Fibroblast of skin of right quadriceps (primary cell): ENCODE measurements at places on chromosomes 11 and 22.

DNA sequence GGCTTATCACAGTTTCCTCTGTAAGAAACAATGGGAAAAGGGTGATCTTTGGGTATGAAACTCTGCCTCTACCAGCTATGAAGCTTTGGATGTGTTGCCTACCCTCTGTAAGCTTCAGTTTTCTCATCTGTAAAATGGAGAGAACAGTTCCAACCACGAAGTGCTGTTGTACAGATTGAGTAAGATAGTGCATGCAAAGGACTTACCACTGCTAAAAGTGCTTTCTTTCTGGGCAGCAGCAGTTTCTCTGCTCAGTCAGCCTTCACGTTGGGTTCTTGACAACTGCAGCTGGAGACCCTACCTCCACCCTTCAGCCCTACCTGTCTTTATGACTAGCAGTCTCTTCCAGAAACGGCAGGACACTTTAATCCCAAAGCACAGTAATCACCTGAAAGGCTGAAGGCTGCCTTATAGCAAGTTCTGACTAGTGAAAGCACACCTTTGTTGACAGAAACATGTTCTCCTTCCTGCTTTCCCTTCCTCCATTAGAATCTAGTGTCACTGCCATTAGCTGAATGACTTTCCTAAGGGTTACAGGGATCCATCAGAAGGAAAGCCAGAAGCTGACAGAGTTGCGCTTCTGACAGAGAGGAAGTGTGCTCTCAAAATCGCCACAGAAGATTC is 91.4 kb downstream of the RPL27A start:
- no peak for DNase-seq

DNA sequence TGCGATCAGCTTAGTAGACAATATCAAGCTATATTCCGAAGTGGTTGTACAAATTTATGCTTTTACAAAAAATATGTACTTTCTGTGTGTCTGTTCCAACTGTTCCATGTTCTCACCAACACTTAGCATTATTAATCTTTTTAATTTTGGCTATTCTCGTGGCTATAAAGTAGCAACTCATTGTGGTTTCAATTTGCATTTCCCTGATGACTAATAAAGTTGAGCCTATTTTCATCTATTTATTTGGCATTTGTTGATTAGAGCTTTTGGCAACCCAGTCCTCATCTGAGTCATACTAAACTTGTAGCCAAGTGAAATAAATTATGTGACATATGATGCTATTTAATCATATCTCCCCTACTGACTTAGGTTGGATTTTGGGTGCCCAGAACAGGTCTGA is 115.9 kb downstream of the FBXO7 start:
- peak; percentile 18 for DNase-seq

- DNase-seq, result peak; percentile 87
These were observed 6.0 kb upstream of the CARD10 start for GRCh38 chr22:37525073-37525745.

DNA sequence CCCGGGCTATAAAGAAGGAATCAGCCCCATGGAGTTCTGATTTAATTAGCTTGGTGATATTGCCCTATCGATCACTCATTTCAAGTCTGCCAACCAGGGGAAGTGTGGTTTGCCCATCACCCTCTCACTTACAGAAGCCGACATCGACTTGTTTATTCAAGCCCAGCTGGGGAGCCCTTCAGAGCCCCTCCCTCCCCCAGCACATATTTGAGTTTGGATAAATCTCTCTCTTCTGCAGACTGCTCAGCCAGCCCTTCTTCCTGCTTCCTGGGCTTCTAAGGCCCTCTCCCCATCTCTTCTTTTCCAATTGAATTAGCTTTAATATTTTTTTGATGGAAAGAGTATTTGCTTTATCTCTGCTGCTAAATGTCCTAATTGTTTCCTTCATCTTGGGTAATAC is 299.0 kb downstream of the MIAT start:
- no peak for DNase-seq

DNA sequence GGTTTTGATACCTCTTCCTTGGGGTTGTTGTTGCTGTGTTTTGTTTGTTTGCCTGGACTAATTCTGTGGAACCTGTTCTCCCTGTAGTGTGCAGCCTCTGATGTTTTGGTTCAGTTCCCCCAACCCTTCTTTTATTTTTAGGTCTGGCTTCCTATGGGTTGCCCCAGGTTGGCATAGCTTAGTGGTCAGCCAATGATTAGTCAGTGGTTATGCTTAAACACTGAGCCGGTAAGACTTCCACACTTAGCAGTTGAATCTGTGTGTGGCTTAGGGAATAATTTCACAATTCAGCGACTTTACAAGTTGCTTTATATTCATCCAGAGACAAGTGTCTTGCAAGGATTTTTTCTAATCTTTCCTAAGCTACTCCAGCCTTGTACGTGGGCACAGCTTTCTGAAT is 78.6 kb upstream of the CLPB start:
- no peak for DNase-seq

- DNase-seq, result peak; percentile 65
These were observed 4.2 kb downstream of the SPI1 start for GRCh38 chr11:47373876-47374719.

DNA sequence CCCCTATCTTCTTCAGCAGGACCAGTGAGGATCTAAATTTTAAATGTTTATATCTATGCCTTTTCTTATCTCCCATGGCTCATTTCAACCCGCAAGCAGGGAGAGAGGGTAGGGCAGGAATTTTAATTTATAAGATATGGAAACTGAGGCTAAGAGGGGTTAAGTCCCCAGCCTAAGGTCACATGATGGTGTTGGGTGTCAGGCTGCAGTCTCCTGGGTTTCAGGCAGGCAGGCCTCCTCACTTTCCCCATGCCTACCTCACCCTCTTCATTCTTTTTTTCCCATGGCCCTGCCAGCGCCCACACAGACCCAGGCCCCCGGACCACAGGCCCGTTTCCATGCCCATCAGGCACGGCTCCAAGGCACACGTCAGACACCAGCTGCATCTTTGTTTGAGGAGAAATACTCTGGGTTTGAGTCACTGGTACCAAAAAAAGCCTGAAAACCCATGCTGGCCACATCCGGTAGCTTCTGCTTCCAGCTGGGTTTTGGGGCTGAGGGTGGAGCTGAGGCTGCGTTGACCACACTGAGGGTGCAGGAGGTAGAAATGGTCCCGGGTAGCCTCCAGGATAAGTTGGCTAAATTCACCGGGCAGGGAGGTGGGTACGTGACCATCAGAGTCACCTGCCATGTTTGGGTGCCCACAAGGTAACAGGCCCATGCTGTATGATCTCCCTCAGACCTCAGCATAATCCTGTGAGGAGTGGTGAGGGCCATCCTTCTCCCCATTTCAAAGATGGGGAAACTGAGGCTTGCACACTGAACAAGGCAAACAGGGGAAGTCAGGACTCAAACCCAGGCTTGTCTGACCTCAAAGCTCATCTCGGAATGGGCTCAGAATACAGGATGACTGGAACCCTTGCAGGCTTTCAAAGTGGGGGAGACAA is 7.5 kb downstream of the CRYBB1 start:
- DNase-seq, result peak; percentile 79

- DNase-seq, result peak; percentile 57
These were observed 496.4 kb downstream of the BUD13 start for GRCh38 chr11:116276051-116277044.

GRCh38 chr11:118198370-118198769 is 21.9 kb upstream of the SCN2B start:
- peak; percentile 45 for DNase-seq

- peak; percentile 80 for DNase-seq
These were observed 199.0 kb downstream of the GRIK4 start for GRCh38 chr11:120710354-120711131.

GRCh38 chr11:121520243-121521144 is 67.7 kb upstream of the SORL1-AS1 start:
- DNase-seq, result peak; percentile 93

- no peak for DNase-seq
These were observed 6.7 kb upstream of the SEPTIN5 start for GRCh38 chr22:19707347-19708290.

DNA sequence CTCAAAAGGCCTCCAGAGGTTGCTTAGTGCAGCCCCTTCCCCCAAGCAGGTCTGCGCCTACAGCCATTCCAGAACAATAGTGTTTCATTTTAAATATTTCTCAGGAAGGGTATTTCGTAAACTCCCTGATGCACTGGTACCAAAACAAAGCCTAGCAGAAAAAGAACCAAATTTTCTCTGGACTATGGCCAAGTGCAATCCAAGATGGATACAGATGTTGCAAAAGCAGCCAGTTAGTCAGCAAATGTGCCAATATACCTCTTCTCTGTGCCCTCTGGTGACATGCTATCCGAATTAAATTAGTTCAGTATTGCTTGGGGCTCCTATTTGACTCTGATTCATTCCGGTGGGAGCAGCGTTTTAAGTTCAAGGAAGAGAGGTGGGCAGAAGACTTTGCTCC is 247.8 kb downstream of the NTM start:
- DNase-seq, result peak; percentile 54

DNA sequence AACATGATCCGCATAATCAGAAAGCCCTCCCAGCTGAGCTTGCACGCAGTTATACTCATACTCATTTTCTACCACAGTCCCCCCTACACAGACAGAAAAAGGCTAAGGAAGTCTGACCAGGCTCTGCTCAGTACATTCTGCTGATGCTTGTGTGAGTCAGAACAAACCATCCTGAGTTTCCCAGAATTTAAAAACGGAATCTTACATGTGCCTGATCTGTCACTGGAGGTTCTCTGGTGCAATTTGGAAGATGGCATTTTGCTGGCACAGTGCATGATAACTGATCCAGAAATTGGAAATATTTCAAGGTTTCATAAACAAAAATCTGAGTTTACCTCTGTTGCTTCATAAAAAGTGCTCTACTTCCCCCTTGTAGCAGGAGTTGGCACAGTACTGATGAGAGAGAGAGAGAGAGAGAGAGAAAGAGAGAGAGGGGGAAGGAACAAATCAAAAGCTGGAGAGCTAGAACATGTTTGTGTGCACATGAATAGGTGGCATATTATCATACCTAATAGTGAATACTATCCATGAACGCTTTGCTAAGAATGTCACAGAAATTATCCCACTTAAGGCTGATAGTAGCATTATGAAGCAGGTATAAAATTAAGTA is 1085.3 kb downstream of the DLG2 start:
- peak; percentile 68 for DNase-seq

DNA sequence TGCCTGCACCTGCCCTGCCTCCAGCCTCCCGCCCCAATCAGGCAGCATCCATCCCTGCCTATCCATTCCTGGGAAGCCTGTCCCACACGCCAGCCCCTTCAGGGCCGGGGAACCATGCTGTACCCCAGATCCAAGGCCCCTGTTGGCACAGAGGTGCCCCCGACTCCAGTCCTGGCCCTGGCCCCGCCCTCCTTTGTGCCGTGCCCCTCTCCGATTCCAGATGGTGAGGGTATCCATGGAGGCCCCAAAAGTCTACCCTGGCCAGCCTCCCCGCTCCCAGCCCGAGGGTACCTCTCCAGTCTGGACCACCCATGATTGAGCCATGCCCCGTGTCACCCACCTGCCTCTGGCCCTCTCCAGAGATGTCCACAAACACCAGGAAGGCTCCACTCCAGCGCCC is 2.7 kb upstream of the TH start:
- DNase-seq, result no peak

DNA sequence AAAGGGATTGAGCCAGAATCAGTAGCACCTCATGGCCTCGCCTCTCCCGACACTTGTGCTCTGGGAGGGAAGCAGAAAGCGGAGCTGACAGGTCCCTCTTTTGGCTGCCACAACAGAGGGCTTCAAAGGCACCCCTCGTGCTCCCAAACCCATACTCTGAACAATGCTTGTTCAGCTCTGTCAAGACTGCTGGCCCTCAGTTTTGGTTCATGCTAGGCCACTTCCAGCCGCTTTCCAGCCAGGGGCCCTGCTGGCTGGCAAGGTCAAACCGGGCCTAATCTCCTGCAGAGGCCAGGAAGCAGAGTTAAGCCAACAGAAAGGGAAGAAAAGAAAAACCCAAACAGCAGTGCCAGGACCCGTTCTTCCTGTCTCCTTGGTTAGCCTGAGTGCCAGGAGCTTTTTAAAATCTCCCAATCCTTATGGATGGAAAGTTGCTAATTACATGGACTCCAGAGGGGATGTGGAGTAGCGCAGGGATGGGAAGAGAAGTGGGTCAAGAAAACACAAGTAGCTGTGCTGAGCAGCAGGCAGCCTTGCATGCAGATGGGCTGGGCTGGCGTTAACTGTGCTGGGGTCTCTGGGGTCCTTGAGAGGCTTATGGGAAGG is 150.6 kb downstream of the GRIK4 start:
- no peak for DNase-seq

- peak; percentile 53 for DNase-seq
These were observed 15.8 kb upstream of the EHD1 start for GRCh38 chr11:64894070-64894811.

DNA sequence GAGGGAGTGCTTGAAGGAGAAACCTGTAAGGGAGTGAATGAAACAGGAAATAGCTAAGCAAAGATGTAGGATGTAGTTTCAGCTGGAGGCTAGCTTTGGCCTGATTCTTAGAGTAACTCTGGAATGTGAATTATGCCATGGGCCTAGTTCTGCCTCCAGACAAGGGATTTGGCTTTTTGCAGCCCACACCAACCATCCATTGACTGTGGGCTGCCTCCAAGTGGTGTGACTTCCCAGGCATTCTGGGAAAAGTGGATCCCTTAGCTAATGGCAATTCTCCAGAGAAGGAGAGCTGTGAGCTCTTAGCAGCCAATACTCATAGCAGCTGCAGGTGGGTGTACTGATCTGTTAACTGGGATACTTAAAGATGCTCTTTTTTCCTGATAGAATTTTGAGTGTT is 2.0 kb upstream of the OR9I1 start:
- no peak for DNase-seq

- no peak for DNase-seq
These were observed 20.1 kb downstream of the C11orf58 start for GRCh38 chr11:16758382-16759024.

DNA sequence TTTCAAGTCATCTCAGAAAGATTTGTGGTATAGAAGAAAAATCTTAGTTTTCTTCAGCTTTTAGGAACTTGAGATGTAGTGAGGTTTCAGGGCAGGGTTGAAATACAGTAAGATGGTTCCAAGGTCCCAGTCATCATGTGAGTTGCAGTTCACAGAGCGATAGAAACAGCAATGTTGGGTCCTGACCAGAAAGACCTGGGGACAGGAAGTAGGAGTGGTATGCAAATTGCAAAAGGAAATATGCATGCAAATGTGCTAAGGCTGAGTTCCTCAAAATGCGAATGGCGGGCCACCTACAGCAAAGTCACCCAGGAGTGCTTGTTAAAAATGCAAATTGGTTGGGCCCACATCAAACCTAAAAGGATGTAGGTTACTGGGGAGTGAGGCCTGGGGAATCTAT is 1032.7 kb upstream of the TENM4 start:
- DNase-seq, result no peak

- DNase-seq, result no peak
These were observed 32.1 kb downstream of the EHF start for GRCh38 chr11:34653031-34653430.

DNA sequence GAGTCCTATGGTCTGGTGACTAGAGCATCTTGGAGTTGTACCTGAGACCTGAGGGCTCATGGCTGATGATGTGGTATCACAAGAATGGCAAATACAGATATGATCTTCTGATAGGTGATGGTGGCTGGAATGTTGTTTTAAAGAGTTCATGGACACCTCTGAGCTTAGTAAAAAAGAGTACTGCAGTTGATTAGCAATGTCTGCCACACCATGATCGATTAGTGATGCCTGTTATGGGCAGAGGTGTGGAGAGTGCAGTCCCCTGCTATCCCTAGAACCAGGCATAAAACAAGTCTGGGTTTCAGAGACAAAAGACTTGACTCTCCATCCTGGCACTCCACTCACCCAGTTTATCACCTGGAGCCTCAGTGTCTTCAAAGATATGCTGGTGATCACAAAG is 1.4 kb upstream of the BATF2 start:
- no peak for DNase-seq

- DNase-seq, result no peak
These were observed 9.5 kb downstream of the ELFN2 start for GRCh38 chr22:37417677-37418348.

- peak; percentile 32 for DNase-seq
These were observed 37.7 kb upstream of the GNB1L start for GRCh38 chr22:19892257-19892879.
